ENCODE measurements at places on chromosomes 5 and 9. TPM values are rescaled to one million over a fixed set of nuclear protein-coding genes. Genes with fewer than 3 reads are reported as not detected.

DNA sequence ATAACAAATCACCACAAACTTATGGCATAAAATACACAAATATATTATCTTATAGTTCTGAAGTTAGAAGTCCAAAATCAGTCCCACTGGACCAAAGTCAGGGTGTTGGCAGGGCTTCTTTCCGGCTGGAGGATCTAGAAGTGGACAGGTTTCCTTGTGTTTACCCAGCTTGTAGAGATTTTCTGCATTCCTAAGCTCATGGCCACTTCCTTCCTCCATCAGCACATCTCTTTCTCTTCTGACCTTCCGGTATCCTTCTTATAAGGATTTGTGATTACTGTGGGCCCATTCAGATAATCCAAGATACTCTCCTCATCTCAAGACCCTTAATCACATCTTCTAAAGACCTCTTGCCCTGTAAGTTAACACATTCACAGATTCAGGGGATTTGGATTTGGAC lies 97.6 kb downstream of the RAB3C start:
- H3K4me1 ChIP-seq = no peaks in the 10 kb centered on the region
- H3K27me3 ChIP-seq = no peaks in the 10 kb centered on the region
- H3K4me3 ChIP-seq = no peak overlapping the region
- no peak overlapping the region for H3K27ac ChIP-seq
- H3K36me3 ChIP-seq = no peaks in the 10 kb centered on the region

DNA sequence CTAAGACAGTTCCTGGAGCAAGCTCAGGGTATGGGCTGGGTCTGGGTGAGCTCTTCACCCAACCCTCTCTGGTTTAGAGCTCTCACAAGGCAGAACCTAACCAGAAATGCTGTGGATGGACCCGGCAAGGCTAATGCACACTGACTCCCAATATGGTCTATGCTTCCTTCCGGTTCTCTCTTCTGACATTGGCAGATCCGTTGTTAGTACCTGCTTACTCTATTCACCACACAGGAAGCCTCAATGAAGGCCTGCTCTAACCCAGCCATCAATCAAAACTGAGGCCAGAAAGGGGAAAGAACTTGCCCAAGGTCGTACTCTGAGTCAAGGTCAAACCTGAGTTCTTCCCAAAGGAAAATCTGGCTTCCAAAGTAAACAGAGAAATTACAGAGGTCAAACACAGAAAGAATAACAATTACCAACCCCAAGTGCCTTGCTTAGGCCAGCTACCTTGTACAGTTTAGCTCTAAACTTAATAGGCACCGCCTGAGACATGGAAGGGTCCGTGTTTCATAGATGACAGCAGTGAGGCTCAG lies 46.0 kb upstream of the AKNA start:
- DNase-seq = no peak
- no peaks in the 10 kb centered on the region for H3K36me3 ChIP-seq
- no peaks in the 10 kb centered on the region for H3K4me1 ChIP-seq
- H3K4me3 ChIP-seq = no peak overlapping the region
- no peak overlapping the region for H3K27ac ChIP-seq

DNA sequence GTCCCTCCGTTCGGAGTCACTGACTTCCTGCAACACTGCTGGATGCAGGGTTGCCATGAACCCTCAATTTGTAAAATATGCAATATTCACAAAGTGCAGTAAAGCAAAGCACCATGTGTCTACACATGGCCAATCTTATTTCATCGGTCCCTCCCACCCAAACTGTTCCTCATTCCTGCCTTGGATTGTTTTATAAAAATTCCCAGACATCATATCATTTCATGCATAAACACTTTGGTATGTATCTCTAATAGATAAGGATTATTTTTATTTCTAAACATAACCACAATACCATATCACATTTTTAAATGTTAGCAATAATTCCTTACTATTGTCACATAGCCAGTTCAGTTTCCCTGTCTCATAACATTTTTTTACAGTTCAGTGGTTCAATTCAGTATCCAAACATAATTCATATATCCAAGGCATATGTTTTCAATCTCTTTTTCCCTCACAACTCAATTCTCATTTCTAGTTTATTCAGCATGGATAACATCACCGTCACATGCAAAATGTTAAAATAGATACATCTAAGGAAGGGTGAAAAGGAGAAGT lies 82.0 kb upstream of the PCAT7 start:
- no peak overlapping the region for H3K4me3 ChIP-seq
- H3K27me3 ChIP-seq = no peaks in the 10 kb centered on the region
- DNase-seq = no peak
- no peaks in the 10 kb centered on the region for H3K36me3 ChIP-seq
- H3K4me1 ChIP-seq = no peaks in the 10 kb centered on the region

DNA sequence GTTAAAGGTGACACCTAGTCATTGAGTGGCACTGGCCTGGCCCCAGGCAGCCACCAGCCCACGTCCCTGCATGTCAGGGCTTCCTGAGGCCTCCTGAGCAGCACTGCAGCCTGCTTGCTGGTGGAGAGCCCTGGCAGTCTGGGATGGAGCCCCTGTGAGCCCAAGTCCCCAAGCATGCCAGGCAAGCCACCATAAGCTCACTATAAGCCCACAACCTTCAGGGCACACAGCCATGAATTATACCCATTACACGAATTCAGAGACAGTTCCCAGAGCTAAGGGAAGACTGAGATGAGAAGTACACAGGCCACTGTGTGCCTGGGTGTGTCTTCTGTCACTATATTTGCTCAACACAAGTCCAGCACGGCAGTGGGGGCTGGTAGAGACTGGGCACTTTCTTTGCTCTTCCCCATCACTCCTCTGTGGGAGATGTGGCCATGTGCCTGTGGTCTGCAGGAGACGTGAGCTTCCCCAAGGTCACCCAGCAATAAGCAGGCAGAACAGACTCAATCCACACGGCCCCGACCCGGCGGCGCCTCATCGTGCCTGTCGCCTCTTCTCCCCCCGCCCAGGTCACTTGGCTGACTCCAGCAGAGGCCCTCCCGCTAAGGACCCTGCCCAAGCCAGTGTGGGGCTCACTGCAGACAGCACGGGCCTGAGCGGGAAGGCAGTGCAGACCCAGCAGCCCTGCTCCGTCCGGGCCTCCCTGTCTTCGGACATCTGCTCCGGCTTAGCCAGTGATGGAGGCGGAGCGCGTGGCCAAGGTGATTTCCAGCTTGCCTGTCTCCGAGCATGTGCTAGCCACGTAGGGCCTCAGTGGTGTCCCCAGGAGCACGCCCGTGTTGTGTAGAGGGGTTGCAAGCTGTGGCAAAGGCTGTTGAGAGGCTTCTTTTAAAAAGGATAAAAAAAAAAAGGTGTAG lies 114.8 kb downstream of the WNK2 start:
- no peaks in the 10 kb centered on the region for H3K36me3 ChIP-seq
- no peak for DNase-seq
- H3K27ac ChIP-seq = no peak overlapping the region
- no peaks in the 10 kb centered on the region for H3K27me3 ChIP-seq
- H3K4me3 ChIP-seq = no peak overlapping the region

Gene DIPK1B
- total RNA-seq = 6.4 TPM

- no peaks in the 10 kb centered on the region for H3K4me1 ChIP-seq
- no peak for DNase-seq
- H3K36me3 ChIP-seq = no peaks in the 10 kb centered on the region
- H3K27me3 ChIP-seq = no peaks in the 10 kb centered on the region
Observed at GRCh38 chr9:138116521-138116920, 238.9 kb downstream of the CACNA1B start.

Gene IL5
- not detected for total RNA-seq

GRCh38 chr9:121154782-121155181 lies 46.9 kb downstream of the RAB14 start:
- no peak for DNase-seq
- H3K27me3 ChIP-seq = no peaks in the 10 kb centered on the region
- H3K4me1 ChIP-seq = no peaks in the 10 kb centered on the region
- no peak overlapping the region for H3K4me3 ChIP-seq
- no peak overlapping the region for H3K27ac ChIP-seq
- no peaks in the 10 kb centered on the region for H3K36me3 ChIP-seq

Gene FBP2
- total RNA-seq = not detected

GRCh38 chr9:131502781-131503625 lies at the start of gene POMT1:
Gene POMT1 (plus strand): TSS chr9:131502918. CDS start chr9:131504219, 1,301 bp downstream.
- peaks cover 14% of the 10 kb centered on the region for H3K4me1 ChIP-seq
- peak within 1 kb of the TSS; percentile 47 for H3K27ac ChIP-seq
- DNase-seq = peak; percentile 76
- peaks cover 17% of the 10 kb centered on the region for H3K36me3 ChIP-seq

Gene ARHGEF39
- 7.4 TPM for total RNA-seq

Gene BASP1
- 17.0 TPM for total RNA-seq

Gene SH3GL2
- 0.08 TPM for total RNA-seq

DNA sequence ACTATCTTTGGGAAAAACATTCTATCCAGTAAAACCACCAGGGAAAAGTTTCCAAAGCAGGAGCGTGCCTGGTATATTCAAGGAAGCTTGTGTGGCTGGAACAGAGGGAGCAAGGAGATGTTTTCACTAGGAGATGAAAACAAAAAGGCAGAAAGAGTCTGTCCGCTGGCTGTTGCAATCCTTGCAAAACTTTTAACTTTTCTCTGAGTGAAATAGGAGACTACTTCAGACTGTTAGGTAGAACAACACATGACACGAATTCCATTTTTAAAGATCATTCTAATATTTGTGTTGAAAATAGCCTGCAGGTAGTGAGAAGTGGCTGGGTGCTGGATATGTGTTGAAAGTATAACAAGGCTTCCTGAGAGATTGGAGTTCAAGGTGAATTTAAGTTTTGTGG lies 69.5 kb downstream of the PRR16 start:
- no peak for DNase-seq
- no peak overlapping the region for H3K4me3 ChIP-seq
- H3K27ac ChIP-seq = no peak overlapping the region

DNA sequence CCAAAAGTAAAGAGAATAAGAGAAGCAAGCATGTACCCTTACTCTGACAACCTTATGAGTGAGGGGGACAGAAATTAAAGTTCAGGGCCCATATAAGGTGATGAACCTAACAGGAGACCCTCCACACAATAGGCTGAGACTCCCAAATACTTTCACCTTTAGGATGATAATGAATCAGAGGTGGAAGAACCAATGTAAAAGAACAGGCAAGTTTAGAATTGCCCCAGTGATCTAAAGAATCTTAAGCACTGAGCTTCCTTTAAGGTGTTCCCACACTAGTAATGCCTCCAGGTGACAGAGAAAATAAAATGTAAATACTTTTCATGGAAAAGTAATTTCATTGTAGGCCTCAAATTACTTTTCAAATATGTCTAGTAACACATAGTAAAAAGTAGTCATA lies 8.2 kb upstream of the FAM151B start:
- DNase-seq = no peak
- peaks cover 13% of the 10 kb centered on the region for H3K4me1 ChIP-seq
- peaks cover 5% of the 10 kb centered on the region for H3K36me3 ChIP-seq
- H3K4me3 ChIP-seq = no peak overlapping the region
- no peak overlapping the region for H3K27ac ChIP-seq
- no peaks in the 10 kb centered on the region for H3K27me3 ChIP-seq

DNA sequence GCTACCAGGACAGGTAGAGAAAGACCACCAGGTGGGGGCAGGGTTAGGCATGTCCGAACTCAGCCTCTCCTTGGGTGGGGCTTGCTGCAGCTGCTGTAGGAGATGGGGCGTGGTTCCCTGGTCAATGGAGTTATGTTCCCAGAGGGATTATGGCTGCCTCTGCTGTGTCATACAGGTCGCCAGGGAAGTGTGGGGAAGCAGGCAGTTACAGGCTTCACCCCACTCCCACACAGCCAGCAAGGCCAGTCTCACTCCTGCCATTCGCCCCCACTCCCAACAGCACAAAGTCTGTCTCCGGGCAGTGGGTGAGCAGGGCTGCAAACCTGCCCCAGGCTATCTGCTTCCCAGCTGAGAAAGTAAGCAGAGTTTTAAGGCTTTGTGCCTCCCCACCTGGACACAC lies 20.0 kb upstream of the CEP72 start:
- no peaks in the 10 kb centered on the region for H3K4me1 ChIP-seq
- H3K27me3 ChIP-seq = peaks cover 4% of the 10 kb centered on the region
- H3K4me3 ChIP-seq = no peak overlapping the region
- no peak overlapping the region for H3K27ac ChIP-seq
- no peak for DNase-seq

DNA sequence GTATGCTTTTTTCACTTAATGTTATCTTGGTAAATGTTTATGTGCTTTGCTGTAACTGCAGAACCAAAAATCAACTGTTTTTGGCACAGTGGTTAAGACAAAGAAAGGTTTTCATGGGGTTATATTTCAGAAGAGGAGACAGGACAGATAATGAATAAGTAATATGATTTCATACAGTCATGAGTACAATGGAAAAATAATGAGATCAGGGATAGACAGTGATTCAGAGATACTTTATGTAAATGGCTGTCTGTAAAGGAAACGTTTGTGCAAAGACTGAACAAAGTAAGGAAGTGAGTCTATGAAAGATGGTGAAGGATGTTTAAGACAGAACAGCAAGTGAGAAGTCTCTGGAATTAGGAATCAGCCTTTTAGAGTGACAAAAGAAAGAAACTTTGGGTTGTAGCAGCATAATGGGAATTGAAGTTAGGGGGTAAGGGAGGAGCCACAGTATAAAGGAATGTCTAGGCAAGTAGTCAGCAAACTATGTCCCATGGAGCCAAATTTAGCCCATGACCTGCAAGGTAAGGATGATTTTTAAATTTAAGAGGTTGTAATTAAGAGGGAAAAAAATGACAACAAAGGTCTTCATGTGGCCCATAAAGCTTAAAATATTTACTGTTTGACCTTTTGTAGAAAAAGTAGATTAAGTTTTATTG lies 55.0 kb downstream of the TNPO1 start:
- no peaks in the 10 kb centered on the region for H3K27me3 ChIP-seq
- no peak overlapping the region for H3K4me3 ChIP-seq
- no peaks in the 10 kb centered on the region for H3K4me1 ChIP-seq
- H3K27ac ChIP-seq = no peak overlapping the region
- H3K36me3 ChIP-seq = peaks cover 35% of the 10 kb centered on the region

GRCh38 chr9:4640027-4640426 lies 22.1 kb upstream of the PLPP6 start:
- no peak for DNase-seq
- H3K4me1 ChIP-seq = no peaks in the 10 kb centered on the region

Gene DOCK8
- 22.6 TPM for total RNA-seq

DNA sequence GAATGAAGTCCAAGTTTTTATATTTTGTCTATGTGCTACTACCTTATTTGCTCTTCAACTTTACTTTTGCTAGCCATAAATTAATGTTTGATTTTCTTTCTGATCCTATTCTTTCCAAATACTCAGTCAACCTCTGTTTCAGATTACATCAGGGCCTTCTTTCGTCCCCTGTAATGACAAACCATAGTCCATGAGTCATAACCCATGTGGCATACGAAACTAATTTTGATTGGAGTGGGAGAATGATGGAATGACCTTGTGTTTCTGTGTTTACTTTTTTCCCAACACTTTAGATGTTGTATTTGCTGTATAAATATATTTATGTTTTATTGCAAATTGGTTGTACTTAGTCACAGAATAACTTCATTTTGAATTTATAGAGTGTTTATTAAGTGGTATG lies 1043.1 kb downstream of the DTWD2 start:
- no peaks in the 10 kb centered on the region for H3K4me1 ChIP-seq
- no peaks in the 10 kb centered on the region for H3K27me3 ChIP-seq
- no peak overlapping the region for H3K27ac ChIP-seq
- no peaks in the 10 kb centered on the region for H3K36me3 ChIP-seq

GRCh38 chr5:138948471-138949222 lies 73.5 kb upstream of the LRRTM2 start:
- H3K4me3 ChIP-seq = no peak overlapping the region
- no peak for DNase-seq
- no peaks in the 10 kb centered on the region for H3K27me3 ChIP-seq
- H3K36me3 ChIP-seq = peaks cover 2% of the 10 kb centered on the region
- H3K4me1 ChIP-seq = peaks cover 2% of the 10 kb centered on the region
- no peak overlapping the region for H3K27ac ChIP-seq
